ENCODE measurements at places on chromosomes 4 and X.

DNA sequence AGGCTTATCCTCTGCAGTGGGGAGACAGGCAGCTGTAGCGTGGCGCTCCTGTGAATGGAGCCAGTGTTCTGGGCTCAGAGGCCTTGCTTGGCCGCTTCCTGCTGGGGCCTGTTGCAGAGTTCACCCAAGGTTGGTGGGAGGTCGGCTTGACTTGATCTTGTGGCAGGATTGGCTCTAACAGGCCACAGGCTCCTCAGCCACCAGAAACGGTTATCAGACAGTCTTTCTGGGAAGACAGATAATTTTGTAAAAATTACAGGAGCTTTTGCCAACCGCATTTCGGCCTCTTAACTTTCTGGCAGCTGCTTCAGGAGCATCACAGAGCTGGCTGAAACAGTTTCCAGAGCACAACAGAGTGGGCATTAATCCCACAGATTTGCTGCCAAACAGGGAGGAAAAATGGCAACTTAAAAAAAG lies 66.4 kb downstream of the DIPK2B start:
- no peak for DNase-seq

- no peak for DNase-seq
Measured at GRCh38 chr4:6231663-6232165, 31.4 kb upstream of the JAKMIP1 start.

GRCh38 chr4:122960611-122961000 lies 38.2 kb upstream of the NUDT6 start:
- no peak for DNase-seq

GRCh38 chr4:53861856-53862610 lies 202.4 kb downstream of the CHIC2 start:
- no peak for DNase-seq

DNA sequence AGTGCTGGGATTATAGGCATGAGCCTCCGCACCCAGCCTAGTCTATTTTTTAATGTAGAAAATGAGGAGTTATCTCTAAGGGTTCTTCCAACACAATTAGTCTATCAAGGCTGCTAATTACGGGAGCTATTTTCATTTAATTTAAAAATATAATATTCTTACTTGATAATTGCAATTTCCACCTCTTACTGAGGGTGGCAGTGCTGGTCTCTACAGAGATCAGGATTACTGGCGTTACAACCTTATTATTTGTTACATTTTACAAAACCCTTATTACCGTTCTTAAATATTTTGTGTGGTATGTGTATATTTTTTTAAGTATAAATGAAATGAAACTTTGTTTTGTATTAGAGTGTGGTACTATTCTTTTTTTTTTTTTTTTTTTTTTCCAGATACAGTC lies 17.6 kb upstream of the GK start:
- no peak for DNase-seq

Measured in activated CD4-positive, alpha-beta T cell treated with anti-CD3 and anti-CD28 coated beads, Interleukin-2, Interleukin-4, amounts not matched to agents 100 ng/mL and 50 ng/mL, durations not matched to agents 16 hours and 8 hours (primary cell).